ENCODE measurements at places on chromosomes 4 and X. TPM values are rescaled to one million over a fixed set of nuclear protein-coding genes. Genes with fewer than 3 reads are reported as not detected.

Gene ATP1B4
- polyA plus RNA-seq, result not detected

DNA sequence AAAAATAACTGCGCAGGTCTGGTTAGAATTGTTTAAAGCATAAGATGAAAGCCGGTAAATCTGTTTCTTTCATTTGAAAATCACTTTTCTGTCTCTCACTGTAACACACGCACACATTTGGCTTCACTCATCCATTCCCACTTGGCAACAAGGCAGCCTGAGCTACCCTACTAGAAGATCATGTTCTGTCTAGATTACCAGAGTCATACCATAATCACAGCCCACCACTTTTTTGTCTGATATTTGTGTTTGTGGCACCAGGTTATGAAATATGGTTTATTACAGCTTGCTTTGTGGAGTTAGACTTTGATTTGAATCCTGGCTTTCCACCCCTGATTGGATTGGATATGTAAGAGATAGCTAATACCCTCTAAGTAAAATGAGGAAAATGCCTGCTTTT, 2.2 kb downstream of the USO1 start:
- DNase-seq, result no peak

DNA sequence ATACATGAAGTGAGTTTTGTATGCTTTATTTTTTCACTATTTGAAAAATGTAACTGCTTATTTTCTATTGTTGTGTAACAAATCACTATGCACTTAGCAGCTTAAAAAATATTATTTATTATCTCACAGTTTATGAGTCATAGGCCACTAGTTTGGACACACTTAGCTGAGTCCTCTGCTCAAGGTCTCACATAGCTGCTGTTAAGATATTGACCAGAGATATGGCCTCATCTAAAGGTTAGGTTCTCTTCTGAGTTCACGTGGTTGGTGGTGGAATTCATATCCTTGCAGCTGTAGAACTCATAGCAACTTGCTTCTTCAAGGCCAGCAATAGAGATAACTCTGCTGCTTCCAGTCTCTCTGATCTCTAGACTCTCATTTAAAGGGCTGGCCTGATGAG, 534.4 kb downstream of the SPRY1 start:
- DNase-seq, result no peak

DNA sequence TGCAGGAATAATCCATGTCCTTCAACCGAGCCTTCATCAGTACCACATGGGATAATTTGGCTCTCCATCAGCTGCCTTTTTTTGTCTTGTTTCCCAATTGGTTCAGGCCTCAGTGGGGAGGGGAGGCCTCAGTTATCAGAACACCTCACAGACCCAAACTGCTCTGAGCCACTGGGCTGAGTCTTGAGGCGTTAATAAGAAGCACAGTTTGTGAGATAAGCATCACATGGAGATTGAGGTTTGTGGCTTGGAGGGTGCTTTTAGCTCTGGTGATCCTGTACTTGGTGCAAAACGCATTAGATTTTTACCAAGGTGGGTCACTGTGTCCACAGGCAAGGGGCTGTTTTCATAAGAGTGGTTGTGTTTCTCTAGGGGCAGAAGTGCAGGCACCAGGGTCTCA, 82.8 kb upstream of the HPF1 start:
- no peak for DNase-seq

Gene LIMCH1
- polyA plus RNA-seq, result 1.1 TPM

Gene NHS
- polyA plus RNA-seq, result 2.0 TPM

Gene SLC2A9
- 2.4 TPM for polyA plus RNA-seq

Gene UTP3
- 27.1 TPM for polyA plus RNA-seq

Gene NUP62CL
- polyA plus RNA-seq, result not detected

GRCh38 chr4:145734576-145735346, 54.8 kb downstream of the C4orf51 start:
- DNase-seq, result peak; percentile 92

Gene RNF150
- 9.8 TPM for polyA plus RNA-seq

DNA sequence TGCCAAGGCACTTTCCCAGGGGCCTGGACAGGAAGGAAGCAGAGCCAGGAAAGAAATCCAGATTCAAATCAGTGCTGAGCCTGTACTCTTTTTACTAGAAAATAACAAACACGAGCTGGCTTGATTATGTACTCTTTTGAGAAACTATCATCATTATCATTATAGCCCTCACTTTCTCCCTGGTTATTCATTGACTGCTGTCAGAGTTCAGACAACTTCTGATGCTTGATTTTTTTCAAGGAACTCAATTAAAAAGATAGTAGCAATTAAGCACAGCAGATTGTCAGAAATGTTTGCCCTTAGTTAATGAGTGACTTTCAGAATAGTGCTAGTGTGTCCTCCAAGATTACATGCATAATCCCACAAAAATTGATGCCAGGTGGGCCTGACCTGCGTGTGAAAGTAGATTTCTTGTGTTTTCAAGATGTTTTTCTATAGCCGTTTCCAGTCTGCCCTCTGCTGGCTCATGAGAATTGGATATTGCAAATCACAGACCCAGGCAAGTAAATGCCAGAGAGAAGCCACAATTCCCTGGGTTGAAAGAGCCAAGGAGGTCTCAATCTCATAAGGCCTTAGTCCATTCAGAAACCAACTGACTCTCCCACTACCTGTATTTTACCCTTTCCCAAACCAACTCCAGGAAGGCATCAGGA, 14.3 kb upstream of the PNPLA4 start:
- DNase-seq, result no peak

Gene GSX2
- not detected for polyA plus RNA-seq

- no peak for DNase-seq
Measured at GRCh38 chr4:142707401-142707800, 138.7 kb downstream of the INPP4B start.

DNA sequence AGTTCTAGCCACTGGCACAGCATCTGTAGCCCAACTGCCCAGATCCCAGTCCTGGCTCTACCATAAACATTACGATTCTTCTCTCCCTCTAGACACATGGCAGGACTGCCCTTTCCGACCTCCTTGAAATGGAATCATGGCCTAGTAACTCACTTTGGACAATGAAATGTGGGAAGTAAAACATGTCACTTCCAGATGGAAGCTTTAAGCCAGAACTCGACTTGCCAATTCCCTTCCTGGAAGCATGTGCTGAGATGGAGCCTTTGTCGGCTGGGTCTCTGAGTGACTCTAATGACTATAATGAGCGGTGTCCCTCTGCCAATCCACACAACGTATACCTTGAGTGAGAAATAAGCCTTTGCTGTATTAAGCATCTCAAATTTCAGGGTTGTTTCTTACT, 34.7 kb downstream of the SH3RF1 start:
- no peak for DNase-seq

GRCh38 chrX:56788717-56789122, 59.7 kb downstream of the NBDY start:
- no peak for DNase-seq

- DNase-seq, result no peak
Measured at GRCh38 chrX:129772796-129773431, 6.8 kb upstream of the SASH3 start.

- DNase-seq, result no peak
Measured at GRCh38 chrX:136251041-136251991, at the start of gene MAP7D3. Gene MAP7D3 (minus strand): TSS chrX:136251400. CDS start chrX:136251358, 42 bp downstream.

Gene CITED1
- 0.12 TPM for polyA plus RNA-seq

DNA sequence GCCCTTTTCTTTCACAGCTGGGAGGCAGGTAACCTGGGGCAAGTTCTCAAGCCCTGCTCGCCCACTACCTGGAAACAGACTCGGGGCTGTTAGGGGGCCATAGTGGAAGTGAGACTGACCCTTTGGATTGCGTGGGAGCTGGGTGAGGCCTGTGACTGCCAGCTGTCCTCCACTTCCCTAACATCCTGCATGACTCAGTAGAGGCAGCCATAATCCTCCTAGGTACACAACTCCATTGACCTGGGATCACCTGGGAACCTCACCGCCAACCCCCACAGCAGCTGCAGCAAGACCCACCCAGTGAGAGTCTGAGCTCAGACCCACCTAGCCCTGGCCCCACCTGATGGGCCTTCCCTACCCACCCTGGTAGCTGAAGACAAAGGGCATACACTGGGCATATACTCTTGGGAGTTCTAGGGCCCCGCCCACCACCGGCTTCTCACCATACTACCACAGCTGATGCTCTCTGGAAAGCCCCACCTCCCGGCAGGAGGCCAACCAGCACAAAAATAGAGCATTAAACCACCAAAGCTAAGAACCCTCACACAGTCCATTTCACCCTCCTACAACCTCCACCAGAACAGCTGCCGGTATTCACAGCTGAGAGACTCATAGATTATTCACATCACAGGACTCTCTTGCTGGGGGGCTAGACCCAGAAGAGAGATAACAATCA, 61.1 kb upstream of the DCTD start:
- no peak for DNase-seq

- no peak for DNase-seq
Measured at GRCh38 chr4:139301821-139302611, at the start of gene NDUFC1. Gene NDUFC1 (minus strand): TSS chr4:139302477. CDS start chr4:139295798, 6,679 bp downstream.

GRCh38 chr4:152941411-152941810, 5.3 kb downstream of the FHDC1 start:
- DNase-seq, result no peak

DNA sequence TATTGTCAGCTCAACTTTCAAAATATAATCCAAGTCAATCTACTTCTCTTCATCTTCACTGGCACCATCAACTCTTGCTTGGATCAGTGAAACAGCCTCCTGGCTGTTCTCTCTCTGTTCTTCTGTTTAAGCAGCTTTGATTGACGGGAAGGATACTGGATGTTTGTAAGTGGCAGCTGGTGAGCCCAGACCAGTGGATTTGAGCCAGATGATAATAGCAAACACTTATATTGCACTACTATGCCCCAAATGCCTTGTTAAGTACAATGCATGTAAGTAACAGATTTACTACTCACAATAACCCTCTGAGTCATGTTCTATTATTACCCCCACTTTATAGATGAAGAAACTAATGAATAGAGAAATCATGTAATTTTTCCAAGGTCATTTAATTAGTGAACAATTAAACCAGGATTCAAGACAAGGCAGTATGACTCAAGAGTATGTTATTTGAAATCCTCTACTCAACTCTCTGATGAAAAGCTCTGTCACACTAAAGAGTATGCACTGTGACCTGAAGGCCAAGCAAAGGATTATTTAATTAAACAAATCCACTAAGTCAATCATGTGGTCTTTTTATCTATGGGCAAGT, 44.8 kb downstream of the SPANXN3 start:
- no peak for DNase-seq

GRCh38 chr4:163991298-163991865, 496.9 kb downstream of the TMA16 start:
- DNase-seq, result no peak

- no peak for DNase-seq
Measured at GRCh38 chr4:19241895-19242294, 1009.8 kb upstream of the SLIT2 start.

Gene BMPR1B
- polyA plus RNA-seq, result 0.60 TPM

DNA sequence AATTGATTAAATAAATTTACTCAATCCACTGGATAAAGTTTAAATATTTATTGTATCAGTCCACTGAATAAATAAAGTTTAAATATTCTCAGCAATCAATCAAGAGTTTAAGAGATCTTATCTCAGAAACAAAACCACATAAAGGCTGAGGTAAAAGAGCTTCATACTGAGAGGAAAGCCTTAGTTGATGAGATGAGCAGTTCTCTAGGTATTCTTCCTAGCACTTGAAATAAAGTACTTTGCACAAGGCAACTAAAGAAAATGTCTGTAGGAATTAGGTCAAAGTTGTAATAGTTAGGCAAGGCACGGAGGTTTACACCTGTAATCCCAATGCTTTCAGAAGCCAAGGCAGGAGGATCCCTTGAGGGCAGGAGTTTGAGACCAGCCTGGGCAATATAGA, 63.5 kb downstream of the UCHL1 start:
- no peak for DNase-seq

Gene NXT2
- polyA plus RNA-seq, result 10.5 TPM

DNA sequence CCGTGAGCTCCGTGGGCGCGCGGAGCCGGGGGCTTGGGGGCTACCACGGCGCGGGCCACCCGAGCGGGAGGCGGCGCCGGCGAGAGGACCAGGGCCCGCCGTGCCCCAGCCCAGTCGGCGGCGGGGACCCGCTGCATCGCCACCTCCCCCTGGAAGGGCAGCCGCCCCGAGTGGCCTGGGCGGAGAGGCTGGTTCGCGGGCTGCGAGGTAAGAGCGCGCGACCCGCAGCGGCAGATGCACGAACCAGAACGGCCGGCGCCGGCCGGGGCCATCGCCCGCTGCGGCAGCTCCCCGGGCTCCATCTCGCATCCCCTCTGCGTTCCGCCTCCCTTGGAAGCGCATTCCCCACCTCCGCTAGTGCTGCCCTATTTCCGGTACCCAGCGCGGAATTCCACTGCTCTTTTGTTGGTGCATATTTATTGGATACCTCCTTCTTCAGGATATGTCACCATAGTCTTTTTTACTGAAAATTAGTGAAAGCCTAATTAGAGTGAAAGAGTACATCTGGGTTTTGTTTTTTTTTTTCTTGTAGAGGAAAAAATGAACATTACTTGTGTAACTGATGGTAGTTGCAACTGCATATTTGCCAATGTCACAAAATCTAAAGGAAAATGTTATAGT, 797 bp downstream of the PKD2 start:
- DNase-seq, result no peak

GRCh38 chrX:3651277-3651676, 62.2 kb downstream of the PRKX start:
- DNase-seq, result no peak

DNA sequence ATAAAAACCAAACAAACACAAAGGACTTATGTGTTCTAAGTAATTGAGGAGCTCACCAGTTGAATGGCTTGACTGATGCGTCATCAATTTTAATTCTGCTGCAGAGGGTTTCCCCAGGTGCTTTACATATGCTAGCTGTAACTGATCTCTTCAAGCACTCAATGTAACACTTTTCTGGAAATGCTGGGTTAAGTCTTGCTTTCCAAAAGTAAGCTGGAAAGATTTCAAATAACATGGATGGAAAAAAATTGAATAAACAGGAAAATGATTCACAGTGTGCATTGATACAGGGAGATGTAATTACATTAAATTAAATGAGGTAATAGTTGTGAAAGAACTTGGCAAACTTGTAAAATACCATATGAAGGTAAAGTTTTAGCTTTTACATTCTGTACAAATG, 186.7 kb upstream of the WDFY3 start:
- DNase-seq, result no peak

GRCh38 chrX:22097012-22097694, 65.0 kb downstream of the PHEX start:
- DNase-seq, result peak; percentile 67

- DNase-seq, result no peak
Measured at GRCh38 chr4:121794505-121795188, 6.5 kb upstream of the EXOSC9 start.

DNA sequence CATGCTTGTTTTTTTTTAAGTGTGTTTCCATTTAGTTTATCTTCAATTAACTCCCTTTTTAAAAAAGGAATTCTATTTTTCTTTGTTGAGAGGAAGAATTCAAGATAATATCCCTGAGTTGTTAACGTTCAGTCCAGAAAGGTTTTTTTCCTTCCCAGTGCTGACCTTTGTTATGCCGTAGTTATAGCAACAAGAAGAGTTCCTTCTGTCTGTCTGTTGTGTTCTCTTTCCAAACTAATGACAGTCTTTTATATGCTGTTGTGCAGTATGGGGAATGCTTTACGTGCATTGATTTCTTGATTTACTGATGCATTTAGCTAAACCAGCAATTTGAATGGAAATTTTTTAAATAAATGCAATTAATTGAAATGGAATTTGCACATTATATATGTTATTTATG, 6.6 kb upstream of the CXXC4 start:
- DNase-seq, result no peak

Gene ATOH1
- polyA plus RNA-seq, result not detected

Gene ENPP6
- polyA plus RNA-seq, result 0.02 TPM

Gene RAB39B
- 1.0 TPM for polyA plus RNA-seq

Gene MAGEA4
- polyA plus RNA-seq, result not detected
